Melanocyte of skin (primary cell): ENCODE measurements at places on chromosomes 5 and 9. TPM values are rescaled to one million over a fixed set of nuclear protein-coding genes. Genes with fewer than 3 reads are reported as not detected.

Gene PLAC8L1
- not detected in 2 replicates for total RNA-seq

Gene MAN2A1
- 27.5 and 57.4 TPM in 2 replicates for total RNA-seq

Gene CCDC192
- not detected in 2 replicates for total RNA-seq

Gene HTR4
- total RNA-seq = not detected in 2 replicates

Gene DRD1
- 0.15 TPM in 1 of 2 replicates, not detected in the other for total RNA-seq

Gene DYNC2I2
- 48.0 and 55.1 TPM in 2 replicates for total RNA-seq
